ENCODE measurements at places on chromosomes 11 and 22.
A peak's percentile ranks its signal among the peaks of the same experiment; 100 is the strongest.

DNA sequence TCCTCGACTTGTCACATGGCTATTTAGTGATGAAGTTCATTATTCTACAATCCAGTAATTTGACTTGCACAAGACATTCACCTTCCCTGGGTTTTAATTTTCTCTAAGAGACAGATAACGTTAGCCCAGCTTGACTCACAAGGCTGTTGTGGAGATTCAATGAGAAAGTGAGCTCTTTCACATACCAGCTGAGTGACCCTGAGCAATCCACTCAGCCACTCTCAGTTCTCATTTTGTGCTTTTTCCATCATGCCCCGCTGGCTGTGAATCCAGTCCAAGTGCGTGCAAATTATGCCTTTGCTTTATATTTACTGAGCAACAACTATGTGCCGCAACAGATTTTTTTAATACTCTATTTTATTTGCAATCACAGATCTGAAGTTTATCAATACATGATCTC is 176.5 kb downstream of the LARGE1 start:
- DNase-seq: no peak

- DNase-seq: no peak
Measured at GRCh38 chr11:32451808-32452207, 16.5 kb upstream of the WT1 start.

DNA sequence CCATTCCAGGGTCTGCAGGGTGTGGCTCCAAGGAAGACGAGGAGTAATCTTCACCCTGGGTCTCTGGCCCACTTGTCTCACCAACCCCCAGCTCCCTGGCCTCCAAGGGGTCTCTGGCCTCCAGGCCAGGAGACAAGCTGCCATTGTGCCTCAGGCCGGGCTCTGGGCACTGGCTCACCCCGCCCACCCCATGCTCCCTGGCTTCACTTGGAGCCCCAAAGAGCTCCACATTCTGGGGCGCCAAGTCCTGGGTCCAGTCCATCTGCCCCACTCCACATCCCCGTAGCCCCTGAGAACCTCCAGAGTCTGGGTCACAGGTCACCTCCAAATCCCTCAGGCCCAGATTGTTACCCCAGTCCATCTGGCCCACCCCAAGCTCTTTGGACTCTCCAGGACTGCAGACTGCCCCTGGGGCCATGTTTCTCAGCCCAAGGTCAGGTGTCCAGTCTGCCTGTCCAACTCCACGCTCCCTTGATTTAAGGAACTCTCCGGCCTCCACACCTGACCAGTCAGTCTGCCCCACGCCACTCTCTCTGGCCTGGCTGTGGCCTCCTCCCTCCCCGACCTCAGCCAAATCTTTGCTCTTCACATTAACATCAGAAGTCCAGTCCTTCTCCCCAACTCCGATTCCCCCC is 16.2 kb downstream of the TNKS1BP1 start:
- no peak for DNase-seq

GRCh38 chr11:132253469-132254264 is 883.3 kb downstream of the NTM start:
- no peak for DNase-seq

- no peak for DNase-seq
Measured at GRCh38 chr11:92226331-92227229, 2.0 kb downstream of the FAT3 start.

GRCh38 chr11:102317099-102317767 is at the start of gene BIRC3:
TSS of gene BIRC3 (plus strand) at chr11:102317484. CDS start at chr11:102324510, 7,026 bp downstream.
- DNase-seq: peak; percentile 88

- peak; percentile 55 for DNase-seq
Measured at GRCh38 chr11:67160872-67161783, 42.1 kb downstream of the KDM2A start.

GRCh38 chr22:46540874-46541273 is 3.5 kb upstream of the CELSR1 start:
- no peak for DNase-seq

DNA sequence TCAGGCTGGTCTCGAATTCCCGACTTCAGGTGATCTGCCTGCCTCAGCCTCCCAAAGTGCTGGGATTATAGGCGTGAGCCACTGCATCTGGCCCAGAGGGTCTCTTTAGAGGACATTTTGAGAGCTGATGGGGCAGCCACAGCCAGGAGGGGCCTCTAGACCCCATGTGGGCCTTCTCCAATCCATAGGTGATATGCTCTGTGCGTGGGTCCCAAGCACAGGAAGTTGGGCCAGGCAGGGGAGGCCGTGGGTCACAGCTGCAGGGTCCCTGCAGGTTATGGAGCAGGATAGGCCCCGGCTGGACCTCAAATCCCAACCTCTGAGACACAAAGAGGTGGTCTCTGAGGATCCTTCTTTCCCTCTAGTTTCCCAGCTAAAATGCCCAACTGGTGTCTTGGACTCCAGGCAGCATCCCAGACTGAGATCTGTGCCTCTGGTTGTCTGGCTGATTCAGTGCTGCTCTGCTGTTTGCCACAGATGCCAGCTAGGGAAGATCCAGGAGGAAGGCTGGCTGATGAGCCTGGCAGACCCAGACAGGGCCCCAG is 1.5 kb downstream of the LRRC75B start:
- no peak for DNase-seq
